ENCODE measurements at places on chromosomes 16 and 17. TPM values are rescaled to one million over a fixed set of nuclear protein-coding genes. Genes with fewer than 3 reads are reported as not detected.

DNA sequence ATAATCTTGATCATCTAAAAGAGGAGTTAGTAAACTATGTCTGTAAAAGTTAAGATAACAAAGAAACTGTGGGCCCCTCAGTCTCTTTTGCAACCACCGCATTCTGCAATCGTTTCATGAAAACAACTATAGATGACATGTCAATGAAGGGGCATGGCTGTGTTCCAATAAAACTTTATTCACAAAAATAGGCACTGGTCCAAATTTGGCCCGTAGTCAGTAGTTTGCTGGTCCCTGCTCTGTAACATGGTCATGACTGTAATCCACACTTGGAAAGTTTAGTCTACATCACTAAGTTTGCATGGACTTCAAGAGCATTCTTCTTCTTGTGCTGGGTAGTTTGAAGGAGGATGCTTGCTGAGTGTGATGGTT is 299.3 kb upstream of the PSMD7 start:
- DNase-seq = no peak

DNA sequence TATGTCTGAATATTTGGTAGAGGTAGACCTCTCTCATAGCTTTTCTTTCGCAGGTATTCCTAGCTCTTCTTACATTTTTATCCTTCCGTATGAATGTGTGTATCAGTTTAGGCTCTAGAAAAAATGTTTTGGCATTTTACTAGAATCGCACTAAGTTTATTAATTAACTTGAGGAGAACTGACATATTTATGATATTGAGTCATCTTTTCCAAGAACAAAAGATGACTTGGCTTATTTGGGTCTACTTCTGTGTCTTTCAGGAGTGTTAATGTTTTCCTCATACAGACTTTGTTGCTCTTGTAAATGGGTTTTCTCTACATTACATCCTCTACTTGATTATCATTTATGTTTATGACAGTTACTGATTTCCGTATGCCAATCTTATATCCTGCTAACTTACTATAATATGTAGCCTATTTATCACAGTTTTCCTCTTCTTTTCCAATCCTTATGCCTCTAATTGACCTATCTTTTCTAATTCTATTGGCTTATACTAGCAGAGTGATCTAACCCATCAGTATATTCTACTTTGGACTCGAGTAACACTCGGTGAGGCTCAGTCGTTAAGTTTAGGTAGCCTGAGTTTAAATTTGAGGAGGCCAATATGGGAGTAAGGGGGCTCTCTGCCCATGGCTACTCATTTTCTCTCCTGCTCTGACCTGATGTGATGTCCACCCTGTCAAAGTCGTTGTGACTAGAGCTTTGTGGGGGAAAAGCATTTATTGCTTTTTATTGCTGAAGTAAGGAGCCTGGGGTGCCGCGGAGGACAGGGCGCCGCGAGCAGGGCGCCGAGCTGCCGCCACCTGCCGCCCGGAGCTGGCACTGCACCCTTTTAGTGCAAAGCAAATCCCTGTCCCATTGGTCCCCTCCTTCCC is 20.0 kb downstream of the ST6GALNAC1 start:
- peak; percentile 73 for DNase-seq

DNA sequence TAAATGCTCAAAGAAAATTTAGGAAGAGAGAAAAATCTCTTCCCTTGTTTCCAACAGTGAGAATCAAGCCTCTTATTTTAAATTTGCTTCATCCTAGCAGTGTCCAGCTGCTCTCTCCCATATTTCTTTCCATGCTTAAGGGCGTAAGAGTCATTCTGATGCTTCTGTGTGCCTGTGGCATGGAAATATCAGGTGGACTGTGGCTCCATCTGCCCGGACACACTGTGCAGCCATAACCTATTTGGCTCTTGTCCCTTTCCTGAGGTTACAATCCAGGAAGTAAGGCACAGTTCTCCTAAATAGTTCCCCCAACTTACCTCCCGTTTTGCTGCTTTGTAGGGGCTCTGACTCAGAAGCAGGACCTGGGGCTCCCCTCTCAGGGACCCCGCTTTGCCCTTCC is 6.3 kb upstream of the KRT222 start:
- DNase-seq = no peak

DNA sequence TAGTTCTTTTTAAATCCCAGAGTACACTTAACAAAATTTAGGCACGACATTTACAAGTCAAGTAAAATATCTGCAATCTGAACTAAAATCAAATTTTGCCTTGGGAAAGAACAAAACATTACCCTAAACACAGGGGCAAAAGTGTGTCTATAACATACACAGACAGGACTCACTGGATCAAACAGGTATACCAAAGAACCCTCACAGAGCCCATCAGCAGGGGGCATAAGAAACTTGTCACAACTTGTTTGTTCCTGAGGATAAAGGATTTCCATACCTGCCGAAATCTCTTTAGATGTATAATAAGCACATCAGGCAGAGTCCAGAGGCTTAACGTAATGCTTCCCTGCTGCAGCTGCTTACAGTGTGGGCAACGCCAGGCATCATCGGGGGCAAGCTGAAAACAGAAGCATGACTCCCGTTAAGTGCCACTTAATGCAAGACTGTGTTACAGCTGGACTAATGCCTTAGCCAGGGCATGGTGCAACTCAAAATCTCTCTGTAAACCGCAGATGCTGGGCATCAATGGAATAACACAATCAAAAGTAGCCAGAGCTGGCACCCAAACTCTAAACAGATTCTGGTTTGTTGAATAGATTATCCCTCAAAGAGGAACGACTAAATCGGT is 67.0 kb downstream of the USP31 start:
- DNase-seq = no peak

DNA sequence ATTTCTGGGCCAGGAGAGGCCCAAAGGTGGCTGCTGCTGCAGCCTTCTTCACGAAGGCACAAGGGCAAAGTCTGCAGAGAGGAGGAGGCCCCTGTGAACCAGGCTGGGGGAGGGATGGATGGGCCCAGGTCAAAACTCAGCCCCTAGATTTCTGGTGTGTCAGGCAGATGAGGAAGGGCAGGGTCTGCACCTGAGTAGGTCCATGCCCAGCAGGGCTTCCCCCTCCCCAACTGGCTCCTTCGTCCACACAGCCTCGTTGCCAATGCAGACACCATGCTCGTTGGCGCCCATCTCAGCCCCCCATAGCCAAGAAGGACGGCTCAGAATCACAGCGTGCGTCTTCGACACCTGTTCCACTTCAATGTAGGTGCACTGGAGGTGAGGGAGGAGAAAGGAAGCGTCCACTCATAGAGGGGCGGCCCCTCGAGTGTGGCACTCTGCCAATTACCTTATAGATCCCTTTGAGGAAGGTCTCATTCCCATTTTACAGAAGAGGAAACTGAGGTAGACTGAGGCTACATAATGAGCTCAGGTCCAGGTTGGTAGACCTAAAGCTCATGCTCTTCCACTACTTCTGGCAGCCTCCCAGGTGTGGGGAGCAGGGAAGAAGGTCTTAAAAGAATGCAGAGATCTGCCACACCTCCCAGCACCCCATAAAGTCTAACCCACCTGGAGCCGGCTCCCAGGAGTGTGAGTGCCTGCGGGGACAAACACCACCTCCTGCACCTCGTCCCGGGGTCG is 902 bp downstream of the SCRN2 start:
- no peak for DNase-seq

DNA sequence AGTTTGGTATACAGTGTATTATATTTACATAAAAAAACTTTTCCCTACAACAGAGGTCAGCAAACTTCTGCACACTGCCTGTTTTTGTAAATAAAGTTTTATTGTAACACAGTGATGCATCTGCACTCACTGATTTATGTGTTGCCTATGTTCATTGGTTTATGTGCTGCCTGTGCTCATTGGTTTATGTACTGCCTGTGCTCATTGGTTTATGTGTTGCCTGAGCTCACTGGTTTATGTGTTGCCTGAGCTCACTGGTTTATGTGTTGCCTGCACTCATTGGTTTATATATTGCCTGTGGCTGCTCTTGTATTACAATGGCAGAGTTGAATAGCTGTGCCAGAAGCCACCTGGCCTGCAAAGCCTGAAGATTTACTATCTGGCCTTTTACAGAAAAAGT is 81.6 kb downstream of the MYH11 start:
- no peak for DNase-seq

DNA sequence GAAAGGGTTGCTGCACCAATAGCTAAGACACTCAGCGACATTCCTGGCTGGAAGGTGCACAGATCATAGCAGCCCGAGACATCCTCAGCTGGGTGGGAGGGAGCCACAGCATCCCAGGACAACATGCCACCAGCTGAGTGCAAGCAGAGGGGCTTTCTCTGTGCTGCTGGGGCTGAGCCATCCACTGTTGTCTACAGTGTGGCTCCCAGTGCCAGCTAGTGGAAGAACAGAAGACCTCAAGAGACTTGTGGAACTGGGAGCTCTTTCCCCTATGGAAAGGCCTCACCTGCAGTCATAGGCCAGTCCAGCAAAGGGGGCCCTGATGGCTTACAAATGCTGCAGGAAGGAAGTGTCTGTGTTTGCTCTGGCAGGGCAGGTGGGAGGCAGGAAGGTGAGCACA is 131.0 kb downstream of the C16orf78 start:
- no peak for DNase-seq

DNA sequence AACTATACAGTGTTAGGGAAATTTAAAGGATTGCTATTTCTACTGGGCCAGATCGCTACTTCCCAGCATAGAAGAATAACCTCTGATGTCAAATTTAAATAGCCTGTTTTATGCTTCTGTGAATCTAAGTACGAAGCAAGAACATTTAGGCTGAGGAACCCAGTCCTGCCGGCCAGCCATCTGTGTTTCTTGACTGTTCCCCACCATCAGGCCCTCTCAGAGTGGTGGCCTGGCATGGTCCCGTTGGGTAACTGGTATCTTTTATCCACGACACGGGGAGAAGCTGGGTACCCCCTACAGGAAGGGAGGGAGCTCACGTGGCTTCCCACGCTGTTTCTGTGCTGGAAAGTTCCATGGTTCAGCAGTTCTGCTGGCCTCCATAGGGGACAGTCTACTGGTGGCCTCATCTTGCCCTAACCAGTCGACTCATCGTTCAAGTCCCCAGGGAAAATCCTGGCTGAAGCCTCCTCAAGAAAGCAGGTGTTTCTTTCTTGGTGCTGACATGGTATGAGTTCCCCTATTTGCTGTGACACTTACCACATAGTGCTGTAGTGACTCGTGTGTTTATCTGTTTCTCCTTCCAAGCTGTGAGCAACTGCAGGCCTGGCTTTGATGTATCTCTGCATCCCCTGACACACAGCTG is 201.7 kb upstream of the NLRP1 start:
- DNase-seq = no peak

DNA sequence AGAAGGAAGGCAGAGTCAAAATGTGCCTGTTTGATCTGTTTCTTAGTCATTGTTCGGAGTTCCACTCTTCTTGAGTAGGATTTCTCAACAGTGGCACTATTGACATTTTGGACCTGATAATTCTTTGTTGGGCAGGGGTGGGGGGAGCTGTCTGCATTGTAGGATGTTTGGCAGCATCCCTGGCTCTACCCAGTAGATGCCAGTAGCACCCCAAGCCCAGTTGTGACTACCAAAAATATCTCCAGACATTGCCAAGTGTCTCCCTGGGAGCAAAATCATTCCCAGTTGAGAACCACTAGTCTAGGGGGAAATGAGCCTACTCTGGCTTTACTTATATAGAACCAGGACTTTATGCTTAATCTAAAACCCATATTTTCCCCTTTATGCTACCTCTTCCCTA is 1.1 kb upstream of the GFOD2 start:
- no peak for DNase-seq

DNA sequence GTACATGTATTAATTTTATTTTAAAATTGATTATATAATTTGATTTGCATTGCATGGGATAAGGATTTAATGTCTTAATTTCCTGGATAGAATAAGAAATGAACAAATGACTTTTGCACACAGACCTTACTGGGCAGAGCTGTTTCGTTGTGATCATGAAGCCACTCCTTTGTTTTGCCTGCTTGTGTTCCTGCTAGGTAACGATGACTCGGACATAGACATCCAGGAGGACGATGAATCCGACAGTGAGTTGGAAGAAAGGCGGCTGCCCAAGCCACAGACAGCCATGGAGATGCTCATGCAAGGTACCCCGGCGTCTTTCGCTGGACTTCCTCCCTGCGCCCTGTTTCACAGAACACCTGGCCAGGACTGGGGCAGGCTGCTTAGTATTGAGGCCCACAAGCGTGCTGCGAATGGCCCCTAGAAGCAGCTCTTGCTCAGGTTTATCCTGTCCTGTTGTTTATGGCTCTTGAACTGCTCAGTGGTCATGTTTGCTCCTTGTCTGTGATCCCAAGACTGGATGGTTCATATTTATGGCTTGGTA is 29.6 kb downstream of the CLUAP1 start:
- no peak for DNase-seq

DNA sequence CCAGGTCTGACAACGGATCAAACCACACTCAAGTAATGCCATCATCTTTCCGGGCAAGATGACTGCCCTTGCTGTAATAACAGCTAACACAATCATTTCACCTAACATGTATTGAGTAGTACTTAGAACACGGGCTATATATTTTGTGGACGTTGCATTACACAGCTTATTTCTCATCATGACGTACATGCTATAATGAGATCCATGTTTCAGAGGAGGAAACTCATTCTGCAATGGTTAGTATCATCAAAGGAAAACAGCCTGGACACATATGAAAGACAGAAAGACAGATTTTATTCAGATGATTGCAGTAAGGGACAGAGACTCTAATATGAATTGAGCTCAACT is 446.7 kb downstream of the HS3ST3B1 start:
- no peak for DNase-seq

- no peak for DNase-seq
These were observed 2.6 kb downstream of the DUS1L start for GRCh38 chr17:82062984-82063368.

DNA sequence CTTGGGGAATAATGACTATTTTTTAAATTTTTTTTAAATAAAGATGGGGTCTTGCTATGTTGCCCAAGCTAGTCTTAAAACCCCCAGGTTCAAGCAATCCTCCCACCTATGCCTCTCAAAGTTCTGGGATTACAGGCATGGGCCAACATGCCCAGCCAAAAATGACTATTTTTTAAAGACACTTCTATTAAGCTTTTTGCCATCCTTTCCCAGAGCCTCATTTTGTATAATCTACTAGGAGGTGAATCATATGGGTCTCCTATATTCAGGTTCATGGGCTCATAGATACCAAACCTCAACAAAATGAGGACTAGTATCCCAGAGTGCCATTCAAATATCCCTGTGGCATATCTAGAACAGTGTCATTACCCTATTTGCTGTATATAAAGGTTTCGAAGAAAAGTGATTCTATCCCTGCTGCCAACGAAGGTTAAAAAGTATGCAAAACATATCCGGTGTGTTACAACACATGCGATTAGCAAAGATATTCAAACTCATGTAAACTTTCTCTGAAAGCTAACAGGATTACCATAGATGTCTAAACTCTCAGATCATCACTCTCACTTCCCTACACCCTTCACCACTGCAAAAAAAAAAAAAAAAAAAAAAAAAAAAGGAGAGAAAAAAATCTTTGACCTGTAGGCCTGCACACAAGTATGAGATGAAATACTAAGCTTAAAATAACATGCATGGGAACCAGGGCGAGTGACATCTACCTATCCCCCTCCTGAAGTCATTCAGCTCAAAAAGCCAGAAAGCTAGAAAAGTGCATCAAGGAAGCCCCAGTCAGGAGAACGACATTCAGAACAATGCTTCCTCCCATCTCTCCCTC is 23.5 kb downstream of the XPO6 start:
- DNase-seq = no peak

ASPHD1 gene
- total RNA-seq = not detected

SLC47A1 gene
- total RNA-seq = 0.35 TPM

INO80E gene
- total RNA-seq = 152 TPM

IGSF6 gene
- total RNA-seq = 0.56 TPM

Measured in T-cell (primary cell).